ENCODE measurements at places on chromosomes 3 and 15.

- DNase-seq = no peak
These were observed 417.0 kb downstream of the ROBO2 start for GRCh38 chr3:77456906-77457305.

DNA sequence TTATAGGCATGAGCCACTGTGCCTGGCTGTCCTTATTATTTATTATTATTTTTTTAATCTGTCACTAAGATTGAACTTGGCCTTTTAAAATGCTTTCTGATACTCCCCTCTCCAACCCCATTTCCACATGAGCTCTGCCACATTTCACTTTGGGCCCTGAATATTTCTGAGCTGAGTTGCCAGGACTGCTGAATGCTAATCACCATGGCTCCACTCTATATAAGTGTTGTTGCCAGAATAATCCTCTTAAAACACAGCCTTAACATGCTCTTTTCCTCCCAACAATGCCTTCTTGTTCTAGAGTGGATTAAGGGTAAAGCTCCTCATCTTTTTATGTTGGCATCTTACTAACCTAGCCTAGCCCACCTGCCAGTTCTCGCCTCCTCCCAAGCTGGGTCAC lies 124.4 kb downstream of the PDZRN3 start:
- DNase-seq = no peak

DNA sequence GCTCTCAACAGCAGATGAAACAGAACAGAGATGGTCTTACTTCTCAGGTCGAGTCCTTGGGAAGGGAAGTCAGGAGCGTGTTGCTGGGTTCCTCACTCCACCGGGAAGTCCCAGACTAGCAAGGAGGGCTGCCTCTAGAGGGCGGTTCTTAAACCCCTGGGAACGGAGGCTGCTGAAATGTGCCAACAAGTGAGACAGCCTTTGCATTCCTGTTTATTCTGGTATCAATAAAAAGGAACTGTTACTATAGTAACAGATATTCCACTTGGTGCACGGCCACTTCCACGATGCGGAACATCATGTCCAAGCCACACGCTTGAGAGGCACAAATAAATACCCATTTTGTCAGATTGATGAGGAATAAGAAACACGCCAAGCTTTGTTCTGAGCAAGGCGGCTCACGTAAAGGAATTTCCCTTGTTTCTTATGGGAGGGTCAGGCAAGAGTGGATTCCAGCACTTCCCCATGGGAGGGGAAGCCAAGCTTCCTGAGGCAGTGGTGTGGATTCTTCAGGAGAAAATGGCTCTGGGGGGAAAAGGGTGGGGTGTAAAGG lies at the start of gene FAM107A:
Gene FAM107A (minus strand): TSS at position 123 of the 553 bp plus-strand sequence. CDS start 7,531 bp downstream, outside the sequence.
- DNase-seq = no peak

GRCh38 chr3:18747383-18747782 lies 322.2 kb upstream of the SATB1 start:
- no peak for DNase-seq

GRCh38 chr3:87367736-87368135 lies 91.4 kb upstream of the POU1F1 start:
- no peak for DNase-seq

All from activated effector memory CD4-positive, alpha-beta T cell treated with Interleukin-2 at 50 U/mL for 16 hours (primary cell).